MM.1S (cell line): ENCODE measurements at places on chromosomes 13 and 19.

GRCh38 chr19:12217332-12217731 lies 54.4 kb downstream of the ZNF136 start:
- H3K36me3 ChIP-seq = no peaks in the 10 kb centered on the region
- H3K27ac ChIP-seq = no peak overlapping the region
- no peaks in the 10 kb centered on the region for H3K4me1 ChIP-seq
- no peak for DNase-seq

DNA sequence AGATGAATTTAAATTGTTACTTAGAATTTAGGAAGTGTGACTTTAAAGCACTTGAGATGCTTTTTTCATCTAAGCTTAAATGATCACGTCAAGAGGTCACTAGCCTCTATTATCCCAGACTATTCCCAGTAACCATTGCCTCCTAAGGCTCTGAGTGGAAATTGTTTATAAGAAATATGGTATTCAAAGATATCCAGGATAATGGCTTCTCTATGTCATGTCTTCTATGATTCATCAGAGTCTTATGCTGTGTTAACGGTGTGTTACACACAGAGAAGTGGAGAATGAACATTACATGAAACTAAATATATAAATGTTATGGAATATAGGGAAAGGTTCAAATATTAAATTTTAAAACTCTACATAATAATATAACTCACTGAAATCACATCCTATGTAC lies 79.8 kb upstream of the NBEA start:
- H3K36me3 ChIP-seq = no peaks in the 10 kb centered on the region
- no peak overlapping the region for H3K4me3 ChIP-seq
- no peak for DNase-seq
- no peaks in the 10 kb centered on the region for H3K27me3 ChIP-seq
- H3K27ac ChIP-seq = no peak overlapping the region
- no peaks in the 10 kb centered on the region for H3K4me1 ChIP-seq

GRCh38 chr19:10768936-10769335 lies 51.1 kb downstream of the DNM2 start:
- no peak overlapping the region for H3K27ac ChIP-seq
- no peaks in the 10 kb centered on the region for H3K27me3 ChIP-seq
- H3K4me3 ChIP-seq = no peak overlapping the region
- DNase-seq = no peak
- H3K36me3 ChIP-seq = 0 out of 2 replicates have a peak, but pooled peaks cover 5% of the 10 kb centered on the region

DNA sequence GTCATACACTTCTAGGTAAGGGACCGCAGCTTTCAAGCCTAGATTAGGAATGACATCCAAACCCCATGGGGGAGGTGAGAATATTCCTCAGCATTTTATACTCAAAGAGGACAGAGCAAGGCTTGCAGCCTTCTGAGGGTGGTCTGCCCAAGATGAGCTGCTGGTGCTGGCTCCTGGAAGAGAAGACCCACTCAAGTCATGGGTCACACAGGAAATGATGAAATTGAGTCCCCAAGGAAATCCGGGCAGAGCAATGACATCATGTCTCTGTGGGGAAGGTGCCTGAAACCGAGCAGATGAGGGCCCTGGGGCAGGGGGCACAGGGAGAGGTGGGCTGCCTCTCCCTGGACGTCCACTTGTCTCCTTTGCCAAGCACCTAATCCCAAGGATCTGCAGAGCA lies 468.7 kb downstream of the TSHZ3 start:
- H3K4me1 ChIP-seq = no peaks in the 10 kb centered on the region
- no peak for DNase-seq
- no peak overlapping the region for H3K27ac ChIP-seq
- H3K36me3 ChIP-seq = no peaks in the 10 kb centered on the region
- H3K27me3 ChIP-seq = no peaks in the 10 kb centered on the region; the same call in 1 of the 2 replicates

DNA sequence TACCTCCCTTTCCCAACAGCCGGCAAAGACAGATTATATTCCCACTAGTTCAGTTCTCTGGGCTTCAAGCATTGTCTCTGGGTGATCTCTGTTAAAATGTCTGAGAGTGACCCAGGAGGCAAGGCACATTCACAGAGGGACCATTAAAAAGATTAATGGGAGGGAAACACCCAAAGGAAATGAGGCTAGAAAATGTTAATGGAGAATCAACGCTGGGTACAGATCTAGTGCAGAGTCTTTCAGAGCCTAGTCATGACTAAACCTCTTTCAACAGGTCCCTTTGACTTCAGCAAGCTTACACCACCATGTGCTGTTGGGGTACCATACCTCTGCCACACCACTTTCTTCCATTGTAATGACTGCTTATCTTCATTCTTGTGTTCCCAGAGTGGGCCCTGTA lies 358.6 kb downstream of the DCT start:
- H3K4me1 ChIP-seq = no peaks in the 10 kb centered on the region
- H3K4me3 ChIP-seq = no peak overlapping the region
- no peaks in the 10 kb centered on the region for H3K27me3 ChIP-seq
- no peak overlapping the region for H3K27ac ChIP-seq

- H3K4me3 ChIP-seq = no peak overlapping the region
- no peaks in the 10 kb centered on the region for H3K27me3 ChIP-seq
- H3K4me1 ChIP-seq = no peaks in the 10 kb centered on the region
- no peak overlapping the region for H3K27ac ChIP-seq
- H3K36me3 ChIP-seq = no peaks in the 10 kb centered on the region
- DNase-seq = no peak
Measured at GRCh38 chr13:113955235-113955634, 18.6 kb downstream of the C13orf46 start.

GRCh38 chr19:49133621-49134454 lies 14.5 kb downstream of the PPFIA3 start:
- DNase-seq = no peak
- no peak overlapping the region for H3K4me3 ChIP-seq

- H3K4me3 ChIP-seq = no peak overlapping the region
- H3K27ac ChIP-seq = no peak overlapping the region
- H3K36me3 ChIP-seq = no peaks in the 10 kb centered on the region
- H3K4me1 ChIP-seq = no peaks in the 10 kb centered on the region
- no peak for DNase-seq
Measured at GRCh38 chr13:101398920-101399319, 17.4 kb downstream of the NALCN start.

DNA sequence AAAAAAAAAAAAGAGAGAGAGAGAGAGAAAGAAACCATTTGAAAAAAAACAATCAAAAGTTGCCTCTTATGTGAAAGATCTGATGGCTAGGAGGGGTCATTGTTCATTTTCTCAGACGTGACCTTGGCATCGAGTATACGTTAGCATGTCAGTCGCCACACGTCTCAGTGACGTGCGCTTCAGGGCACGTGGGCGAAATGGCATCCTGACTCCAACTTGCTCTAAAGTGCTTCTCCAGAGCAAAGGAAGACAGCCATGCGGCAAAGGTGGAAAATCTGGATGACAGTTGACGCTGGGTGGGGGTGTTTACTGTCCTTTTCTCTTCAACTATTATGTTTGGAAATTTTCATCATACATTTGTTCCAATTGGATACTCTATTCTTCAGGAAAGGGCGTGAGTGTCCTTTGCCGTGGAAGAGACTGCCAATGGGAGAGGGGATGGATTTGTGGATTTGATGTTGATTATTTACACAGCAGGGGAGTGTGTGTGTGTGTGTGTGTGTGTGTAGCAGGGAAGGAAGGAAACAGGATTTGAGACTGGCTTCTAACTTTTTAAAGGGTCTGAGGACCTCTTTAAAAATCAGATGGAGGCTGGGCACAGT lies 25.0 kb downstream of the KLF2 start:
- H3K36me3 ChIP-seq = no peaks in the 10 kb centered on the region
- H3K27me3 ChIP-seq = no peaks in the 10 kb centered on the region

- H3K36me3 ChIP-seq = peaks cover 19% of the 10 kb centered on the region
- H3K27ac ChIP-seq = no peak overlapping the region
- no peak overlapping the region for H3K4me3 ChIP-seq
- 0 out of 2 replicates have a peak, but pooled peaks cover 2% of the 10 kb centered on the region for H3K4me1 ChIP-seq
- no peak for DNase-seq
- no peaks in the 10 kb centered on the region for H3K27me3 ChIP-seq
Measured at GRCh38 chr13:113832205-113832604, 31.7 kb downstream of the GAS6 start.

DNA sequence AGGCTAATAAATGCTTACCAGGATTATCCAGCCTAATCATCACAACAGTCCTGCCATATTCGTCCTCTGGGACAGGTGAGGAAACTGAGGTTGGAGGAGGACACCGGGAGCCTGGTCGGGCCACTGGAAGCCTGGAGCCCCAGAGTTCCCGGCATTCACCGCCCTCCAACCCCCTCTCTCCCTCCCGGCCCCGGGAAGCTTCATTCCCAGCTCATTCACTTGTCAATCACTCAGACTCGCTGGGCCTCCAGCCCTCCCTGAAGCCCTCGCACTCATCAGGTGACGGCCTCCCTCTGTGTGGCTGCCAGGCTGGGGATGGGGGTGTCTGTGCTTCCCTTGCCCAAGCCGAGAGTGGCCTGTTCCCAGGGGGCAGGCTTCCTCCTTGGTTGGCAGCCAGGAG lies 22.5 kb upstream of the ZNF99 start:
- H3K4me3 ChIP-seq = no peak overlapping the region
- no peaks in the 10 kb centered on the region for H3K27me3 ChIP-seq
- DNase-seq = no peak
- H3K4me1 ChIP-seq = no peaks in the 10 kb centered on the region
- no peak overlapping the region for H3K27ac ChIP-seq

DNA sequence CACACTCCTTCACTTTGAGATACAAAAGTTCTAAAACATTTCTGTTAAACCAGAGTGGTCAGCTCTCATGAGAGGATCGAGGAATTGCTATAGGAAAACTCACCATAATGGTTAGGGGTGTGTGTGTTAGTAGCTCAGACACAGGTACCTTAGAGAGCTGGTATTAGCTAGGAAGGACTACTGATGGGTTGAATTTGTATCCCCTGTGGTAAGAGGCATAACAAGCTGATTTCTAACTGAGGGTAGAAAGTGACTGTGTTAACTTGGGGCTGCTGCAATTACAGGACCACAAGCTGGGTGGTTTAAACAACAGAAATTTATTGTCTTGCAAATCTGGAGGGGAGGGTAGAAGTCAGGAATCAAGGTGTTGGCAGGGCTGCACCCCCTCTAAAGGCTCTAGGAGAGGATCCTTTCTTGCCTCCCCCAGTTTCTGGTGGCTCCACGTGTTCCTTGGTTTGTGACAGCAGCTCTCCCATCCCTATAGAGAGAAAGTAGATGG lies 17.4 kb downstream of the LEUTX start:
- H3K27me3 ChIP-seq = 0 out of 2 replicates have a peak, but pooled peaks cover 3% of the 10 kb centered on the region
- H3K4me3 ChIP-seq = no peak overlapping the region
- H3K27ac ChIP-seq = no peak overlapping the region
- H3K4me1 ChIP-seq = peaks cover 13% of the 10 kb centered on the region; the same call in 1 of the 2 replicates
- DNase-seq = no peak
- no peaks in the 10 kb centered on the region for H3K36me3 ChIP-seq

DNA sequence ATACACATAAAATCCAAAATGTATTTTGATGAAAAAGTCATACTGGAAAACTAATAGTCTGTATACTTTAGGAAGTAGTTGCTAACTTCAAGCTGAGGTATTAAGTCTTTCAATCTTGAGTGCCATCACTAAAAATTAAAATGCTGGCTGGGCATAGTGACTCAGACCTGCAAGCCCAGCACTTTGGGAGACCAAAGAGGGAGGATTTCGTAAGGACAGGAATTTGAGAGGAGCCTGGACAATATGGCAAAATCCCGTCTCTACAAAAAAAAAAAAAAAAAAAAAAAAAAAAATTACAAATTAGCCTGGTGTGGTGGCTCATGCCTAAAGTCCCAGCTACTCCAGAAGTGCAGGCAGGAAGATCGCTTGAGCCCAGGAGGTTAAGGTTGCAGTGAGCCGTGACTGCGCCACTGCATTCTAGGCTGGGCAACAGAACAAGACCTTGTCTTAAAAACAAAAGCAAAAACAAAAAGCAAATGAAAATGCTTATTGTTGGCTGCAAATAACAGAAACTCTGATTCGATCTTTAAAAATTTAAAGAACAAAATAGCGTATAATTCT lies 1994.2 kb upstream of the PCDH20 start:
- no peak overlapping the region for H3K4me3 ChIP-seq
- no peaks in the 10 kb centered on the region for H3K27me3 ChIP-seq
- H3K27ac ChIP-seq = no peak overlapping the region
- DNase-seq = no peak

- no peaks in the 10 kb centered on the region for H3K27me3 ChIP-seq
- H3K27ac ChIP-seq = no peak overlapping the region
- DNase-seq = no peak
- H3K36me3 ChIP-seq = no peaks in the 10 kb centered on the region
Measured at GRCh38 chr13:98273067-98273823, 96.2 kb upstream of the RNF113B start.

DNA sequence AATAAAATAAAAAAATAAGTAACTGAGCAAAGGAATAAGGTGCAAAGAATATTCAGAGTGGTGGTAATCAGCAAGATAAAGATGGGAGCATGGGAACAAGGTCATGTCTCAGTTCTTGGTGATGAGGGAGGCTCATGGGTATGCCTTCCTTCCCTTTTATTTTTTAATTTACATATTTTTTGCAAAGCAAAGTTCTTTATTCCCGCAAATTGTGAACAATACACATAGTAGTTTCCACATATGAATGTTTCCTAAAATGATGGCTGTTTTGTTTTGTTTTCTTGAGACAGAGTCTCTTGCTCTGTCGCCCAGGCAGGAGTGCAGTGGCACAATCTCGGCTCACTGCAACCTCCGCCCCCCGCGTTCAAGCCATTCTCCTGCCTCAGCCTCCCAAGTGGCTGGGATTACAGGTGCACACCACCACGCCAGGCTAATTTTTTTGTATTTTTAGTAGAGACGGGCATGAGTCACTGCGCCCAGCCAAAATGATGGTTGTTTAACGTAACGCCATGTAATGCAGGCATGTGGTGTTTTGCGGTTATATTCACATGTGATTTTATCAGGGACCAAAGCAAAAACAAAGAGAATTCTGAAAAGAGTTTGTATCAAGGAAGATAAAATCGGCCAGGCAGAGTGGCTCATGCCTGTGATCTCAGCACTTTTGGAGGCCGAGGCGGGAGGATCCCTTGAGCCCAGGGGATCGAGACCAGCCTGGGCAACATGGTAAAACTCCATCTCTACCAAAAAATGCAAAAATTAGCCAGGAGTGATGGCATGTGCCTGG lies 4.5 kb upstream of the ADGRE2 start:
- no peak overlapping the region for H3K4me3 ChIP-seq
- H3K4me1 ChIP-seq = no peaks in the 10 kb centered on the region
- no peaks in the 10 kb centered on the region for H3K36me3 ChIP-seq
- peaks cover 56% of the 10 kb centered on the region for H3K27me3 ChIP-seq

DNA sequence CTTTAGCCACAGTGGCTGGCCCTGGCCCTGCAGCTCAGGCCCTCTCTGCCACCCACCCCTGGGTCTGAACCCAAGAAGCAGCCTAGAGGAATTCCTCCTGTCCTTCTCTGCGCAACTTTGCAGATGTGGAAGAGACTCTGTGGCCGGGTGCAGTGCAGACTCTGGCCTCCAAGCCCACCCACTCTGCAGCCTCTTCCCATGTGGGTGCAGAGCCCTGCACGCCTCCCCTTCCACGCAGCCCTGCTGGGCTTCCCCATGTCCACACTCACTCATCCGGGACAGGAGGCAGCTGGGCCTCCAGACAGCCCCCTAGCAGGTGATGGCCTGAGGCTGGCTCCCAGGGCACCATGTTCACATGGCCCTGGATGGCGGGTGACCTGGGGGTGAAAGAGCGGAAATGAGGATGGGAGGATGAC lies 2.5 kb downstream of the TEX29 start:
- DNase-seq = no peak
- no peaks in the 10 kb centered on the region for H3K36me3 ChIP-seq

- H3K4me1 ChIP-seq = no peaks in the 10 kb centered on the region
- H3K27me3 ChIP-seq = no peaks in the 10 kb centered on the region
- no peak for DNase-seq
- H3K36me3 ChIP-seq = no peaks in the 10 kb centered on the region
- no peak overlapping the region for H3K27ac ChIP-seq
- H3K4me3 ChIP-seq = no peak overlapping the region
Measured at GRCh38 chr19:16458391-16459341, 13.1 kb downstream of the EPS15L1 start.

GRCh38 chr19:16455489-16455888 lies 16.3 kb downstream of the EPS15L1 start:
- no peaks in the 10 kb centered on the region for H3K36me3 ChIP-seq
- H3K27me3 ChIP-seq = no peaks in the 10 kb centered on the region
- no peak overlapping the region for H3K27ac ChIP-seq
